CD4-positive, alpha-beta T cell treated with Interleukin-1 beta for 1 hour (primary cell): ENCODE measurements at places on chromosomes 6 and 20.

DNA sequence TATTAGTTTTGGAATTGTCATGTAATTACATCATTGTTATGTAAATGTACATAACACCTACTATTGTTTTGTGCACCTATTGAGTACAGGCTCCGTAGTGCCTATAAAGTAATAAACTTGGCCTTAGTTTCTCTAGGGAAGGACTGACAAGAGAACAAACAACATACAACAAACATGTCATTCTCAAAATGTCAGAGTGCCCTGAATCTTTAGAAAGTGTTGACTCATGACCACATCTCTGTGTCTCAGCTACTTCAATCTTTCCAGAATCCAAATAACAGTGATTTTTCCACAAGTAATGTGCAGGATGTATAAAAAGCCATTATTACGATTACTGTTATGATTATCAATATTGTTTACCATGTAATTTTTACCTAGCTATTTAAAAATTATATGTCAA lies 17.2 kb downstream of the LAMP5 start:
- DNase-seq: no peak

DNA sequence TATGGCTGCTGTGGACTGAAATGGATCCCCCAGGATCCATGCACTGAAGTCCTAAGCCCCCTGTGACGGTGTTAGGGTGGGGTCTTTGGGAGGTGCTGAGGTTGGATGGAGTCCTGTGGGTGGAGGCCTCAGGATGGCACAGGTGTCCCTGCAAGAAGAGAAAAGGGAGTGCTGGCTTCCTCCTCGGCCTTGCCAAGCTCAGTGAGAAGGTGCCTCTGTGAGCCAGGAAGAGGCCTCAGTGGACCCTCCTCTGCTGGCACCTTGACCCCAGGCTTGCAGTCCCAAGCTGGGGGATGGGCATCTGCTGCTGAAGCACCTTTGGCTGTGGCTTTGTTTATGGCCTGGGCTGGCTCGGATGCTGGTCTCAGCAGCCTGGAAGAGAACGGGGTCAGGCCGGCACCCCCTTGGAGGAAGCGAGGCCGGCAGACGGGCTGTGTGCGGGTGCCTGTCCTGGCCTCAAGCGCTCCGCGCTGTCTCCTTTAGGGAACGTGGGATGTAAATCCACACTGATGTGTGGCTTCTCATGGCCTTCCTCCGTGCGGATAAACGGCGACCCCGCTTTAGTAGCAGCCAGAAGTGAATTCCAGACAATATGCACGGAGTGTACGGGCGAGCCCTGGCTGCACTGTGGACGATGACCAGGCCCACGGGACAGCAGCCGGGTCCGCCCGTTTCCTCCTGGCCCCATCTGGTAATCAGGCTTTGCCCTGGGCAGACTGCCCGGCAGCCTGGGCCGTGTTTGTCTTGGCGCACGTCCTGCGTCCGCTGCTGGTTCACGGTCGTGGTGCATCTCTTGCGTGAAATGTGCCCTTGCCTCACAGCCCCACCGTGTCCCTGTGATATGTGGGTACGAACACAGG lies 182.6 kb downstream of the ERMARD start:
- no peak for DNase-seq

- no peak for DNase-seq
Measured at GRCh38 chr6:25463441-25463840, 184.3 kb downstream of the CARMIL1 start.

DNA sequence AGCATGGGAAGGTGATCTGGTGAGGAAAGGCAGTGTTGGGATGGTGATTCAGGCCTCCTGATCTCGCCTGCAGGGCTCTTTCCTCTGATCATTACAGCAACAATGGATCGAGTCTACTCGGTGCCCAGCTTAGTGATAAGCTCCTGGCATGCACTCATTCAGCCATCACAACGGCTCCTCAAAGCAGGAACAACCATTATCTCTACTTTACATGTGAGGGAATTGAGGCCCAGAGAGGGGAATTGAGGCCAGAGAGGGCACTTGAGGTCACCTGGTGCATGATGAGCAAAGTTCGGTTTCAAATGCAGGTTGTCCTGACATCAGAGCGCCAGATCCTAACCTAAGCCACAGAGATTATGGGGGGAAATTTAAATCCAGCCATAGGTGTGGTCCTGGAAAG lies 42.0 kb upstream of the BPIFA2 start:
- no peak for DNase-seq

DNA sequence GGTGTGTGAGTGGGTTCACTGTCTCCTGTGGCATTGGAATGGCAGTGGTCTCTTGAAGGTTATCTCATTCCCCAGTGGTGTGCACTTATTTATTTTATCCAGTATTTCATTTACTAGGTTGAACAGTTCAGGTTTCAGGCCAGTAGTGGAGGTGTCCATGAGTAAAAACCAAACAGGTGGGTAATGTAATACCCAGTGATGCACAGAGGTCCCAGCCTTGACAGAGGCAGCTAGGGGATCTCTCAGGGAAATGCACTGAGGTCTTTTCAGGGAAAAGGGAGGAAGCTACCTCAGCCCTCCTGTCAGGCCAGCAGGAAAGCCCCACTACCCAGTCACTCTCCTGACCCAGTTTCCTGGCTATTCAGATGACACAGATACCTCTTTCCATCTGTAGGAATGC lies 403.6 kb downstream of the UTRN start:
- DNase-seq: no peak

DNA sequence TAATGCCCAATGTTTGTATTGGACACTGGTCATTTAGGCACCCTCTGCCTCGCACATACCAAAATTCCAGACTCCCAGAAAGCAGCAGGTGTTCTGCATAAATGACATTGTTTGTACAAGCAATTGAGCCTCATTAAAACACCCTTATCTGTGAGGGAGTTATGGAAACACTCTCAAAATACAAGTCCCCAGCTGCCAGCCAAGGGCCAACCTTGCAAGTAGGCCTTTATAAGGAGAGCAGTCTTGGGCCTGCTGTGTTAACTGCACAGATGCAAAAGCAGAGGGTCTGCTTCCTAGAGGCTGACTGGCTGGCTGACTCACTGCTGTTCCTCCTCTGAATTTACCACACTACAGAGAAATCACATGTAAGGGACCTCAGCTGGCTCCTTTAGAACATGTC lies 150.4 kb upstream of the HMGN3 start:
- no peak for DNase-seq

DNA sequence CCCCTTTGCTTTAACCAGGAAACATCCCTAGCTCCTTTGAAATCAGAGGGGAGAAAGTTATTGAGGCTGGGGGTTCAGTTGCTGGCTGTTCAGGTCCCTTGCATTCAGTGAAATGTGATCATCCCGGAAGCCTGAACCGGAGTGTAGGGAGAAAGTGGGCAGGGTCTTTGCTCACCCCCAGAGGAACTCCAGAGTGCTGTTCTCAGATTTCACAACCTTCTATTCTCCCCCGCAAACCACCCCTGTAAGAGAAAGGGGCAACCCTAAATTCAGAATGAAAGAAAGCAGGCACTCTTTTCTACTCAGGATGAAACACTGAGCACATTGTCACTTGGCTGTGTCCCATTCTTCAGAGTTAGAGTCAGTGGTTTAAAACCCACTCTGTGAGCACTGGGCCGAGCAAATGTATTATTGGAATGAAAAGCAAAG lies 139.8 kb downstream of the KHDC1L start:
- DNase-seq: no peak

DNA sequence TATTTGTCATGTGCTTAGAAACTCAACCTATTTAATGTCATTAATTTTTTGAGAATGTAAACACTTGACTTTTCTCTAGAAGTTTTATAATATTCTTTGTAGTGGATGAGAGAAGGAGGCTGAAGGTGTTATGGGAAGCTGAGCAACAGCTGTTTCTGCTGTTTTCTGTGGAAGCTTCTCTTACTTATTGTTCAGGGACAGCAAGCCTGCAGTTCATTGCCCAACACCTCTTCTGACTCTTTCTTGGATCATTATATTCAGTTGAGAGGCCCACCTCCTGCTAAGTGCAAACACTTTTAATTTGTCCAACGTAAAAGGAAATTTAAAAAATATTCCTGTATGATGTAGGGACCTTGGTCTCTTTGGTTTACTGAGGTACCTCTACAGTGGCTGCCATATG lies 12.0 kb upstream of the ADGRF4 start:
- no peak for DNase-seq

DNA sequence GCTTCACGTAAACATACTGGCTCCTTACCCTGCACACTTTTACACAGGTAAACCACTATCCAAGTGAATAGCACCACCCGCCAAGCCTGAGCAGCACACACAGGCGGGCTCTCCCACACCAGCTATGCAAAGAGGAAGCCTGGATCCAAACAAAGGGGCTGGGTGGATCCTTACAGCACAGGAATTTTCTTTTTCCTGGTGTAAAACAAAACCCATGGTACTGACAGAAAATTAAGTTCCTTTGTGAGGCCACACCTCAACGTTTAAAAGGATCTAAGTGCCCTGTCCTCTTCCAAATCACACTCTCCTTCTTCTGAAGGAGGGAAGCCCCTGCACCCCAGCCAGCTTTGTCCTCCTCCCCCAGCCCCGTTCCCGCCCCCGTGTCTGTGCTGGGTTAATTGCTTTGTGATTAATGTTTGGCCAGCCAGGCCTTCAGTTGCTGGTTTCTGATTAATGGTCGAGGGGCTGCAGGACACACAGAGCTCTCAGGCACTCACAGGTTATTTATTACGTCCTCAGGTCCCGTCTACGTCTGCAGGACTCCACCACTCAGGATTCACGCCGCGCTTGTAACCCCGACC lies 6.1 kb downstream of the DACT2 start:
- DNase-seq: no peak

- DNase-seq: no peak
Measured at GRCh38 chr6:33994472-33995308, 151.2 kb downstream of the GRM4 start.

- DNase-seq: no peak
Measured at GRCh38 chr6:132853059-132853458, 38.7 kb downstream of the RPS12 start.

- no peak for DNase-seq
Measured at GRCh38 chr6:71254323-71254722, 34.3 kb upstream of the OGFRL1 start.

GRCh38 chr6:105482921-105483320 lies 80.0 kb upstream of the PREP start:
- no peak for DNase-seq
